ENCODE measurements at places on chromosomes 5 and 9.
A peak's percentile ranks its signal among the peaks of the same experiment; 100 is the strongest.

DNA sequence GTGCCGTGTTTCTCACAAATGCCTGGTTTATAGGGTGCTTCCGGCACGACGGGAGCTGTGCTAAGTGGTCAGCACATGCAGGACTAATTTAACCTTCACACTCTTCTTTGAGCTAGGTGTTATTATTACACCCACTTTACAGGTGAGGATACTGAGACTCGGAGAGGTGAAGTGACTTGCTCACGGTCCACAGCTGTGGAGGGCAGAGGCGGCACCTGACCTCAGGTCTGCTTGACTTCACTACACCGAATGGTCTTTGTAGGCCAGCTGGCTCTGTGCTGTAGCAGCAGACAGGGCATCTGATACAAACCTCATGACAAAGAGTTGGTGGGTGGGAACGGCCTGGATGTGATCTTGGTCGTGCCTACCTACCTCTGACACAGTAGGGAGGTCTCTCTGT, 102.0 kb upstream of the BOD1 start:
- DNase-seq = no peak

- DNase-seq = peak; percentile 55
Measured at GRCh38 chr5:112419986-112420864, 1.1 kb upstream of the EPB41L4A start.

GRCh38 chr5:92907938-92908606, 672.9 kb downstream of the NR2F1-AS1 start:
- no peak for DNase-seq

GRCh38 chr9:81521892-81522291, 167.5 kb downstream of the TLE1 start:
- DNase-seq = no peak

GRCh38 chr9:130020618-130021017, 22.4 kb downstream of the FNBP1 start:
- no peak for DNase-seq
